ENCODE measurements at places on chromosomes 5 and 9.
A peak's percentile ranks its signal among the peaks of the same experiment; 100 is the strongest.

GRCh38 chr5:178069909-178070308, 43.4 kb upstream of the N4BP3 start:
- DNase-seq = peak; percentile 22

DNA sequence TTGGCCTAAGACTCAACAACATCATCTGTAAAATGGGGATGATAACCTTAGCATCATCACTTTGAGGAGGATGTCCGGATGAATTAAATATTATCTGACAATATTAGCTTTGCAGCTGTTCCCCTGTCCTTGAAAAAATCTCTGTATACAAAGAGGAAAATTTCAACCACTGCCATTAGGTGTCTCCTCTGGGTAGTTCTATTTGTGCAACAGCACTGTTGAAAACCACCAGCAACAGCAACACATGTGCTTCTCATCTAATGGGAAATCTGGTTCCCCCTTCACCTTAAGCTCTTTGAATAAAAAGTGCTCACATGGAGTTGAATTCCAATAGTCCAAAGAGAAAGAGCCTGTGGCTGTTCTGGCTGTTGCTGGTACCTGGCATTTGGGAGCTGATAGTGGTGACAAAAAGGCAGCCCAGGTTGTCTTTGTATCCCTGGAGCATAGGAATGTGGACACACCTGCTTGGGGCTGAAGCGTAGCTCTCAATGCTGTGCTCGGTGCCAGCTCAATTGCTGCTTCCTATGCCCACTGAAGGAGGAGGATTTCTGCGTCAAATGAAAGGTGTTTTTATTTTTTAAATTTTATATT, 322.1 kb upstream of the MSX2 start:
- DNase-seq = no peak

DNA sequence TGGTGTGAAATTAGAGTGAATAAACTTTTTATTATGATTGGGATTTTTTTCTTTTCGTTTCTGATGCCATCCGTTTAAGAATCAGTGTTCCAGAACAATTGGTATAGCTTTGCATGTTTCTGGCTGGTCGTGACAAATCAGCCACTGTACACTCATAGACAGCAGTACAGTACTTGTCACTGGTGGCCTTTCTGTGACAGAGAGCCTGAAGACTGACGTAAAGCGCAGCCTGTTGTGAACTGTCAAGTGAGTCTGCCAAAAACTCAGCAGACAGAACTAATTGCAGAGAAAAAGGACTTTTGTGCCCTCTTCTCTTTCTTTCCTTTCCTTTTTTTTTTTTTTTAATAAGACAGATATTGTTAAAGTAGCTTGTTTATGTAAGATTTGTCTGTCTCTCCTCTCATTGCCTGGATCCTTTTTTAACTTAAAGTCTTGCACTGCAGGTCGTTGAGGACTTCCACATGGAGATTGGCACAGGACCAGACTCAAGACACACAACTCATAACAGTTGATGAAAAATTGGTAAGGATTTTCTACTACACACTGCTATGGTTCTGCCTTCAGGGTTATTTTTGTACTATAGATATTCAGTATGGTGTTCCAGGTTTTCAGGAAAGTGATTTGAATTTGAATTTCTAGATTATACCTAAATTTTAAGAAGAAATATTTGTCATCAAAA, 42.7 kb downstream of the NDUFS4 start:
- no peak for DNase-seq

DNA sequence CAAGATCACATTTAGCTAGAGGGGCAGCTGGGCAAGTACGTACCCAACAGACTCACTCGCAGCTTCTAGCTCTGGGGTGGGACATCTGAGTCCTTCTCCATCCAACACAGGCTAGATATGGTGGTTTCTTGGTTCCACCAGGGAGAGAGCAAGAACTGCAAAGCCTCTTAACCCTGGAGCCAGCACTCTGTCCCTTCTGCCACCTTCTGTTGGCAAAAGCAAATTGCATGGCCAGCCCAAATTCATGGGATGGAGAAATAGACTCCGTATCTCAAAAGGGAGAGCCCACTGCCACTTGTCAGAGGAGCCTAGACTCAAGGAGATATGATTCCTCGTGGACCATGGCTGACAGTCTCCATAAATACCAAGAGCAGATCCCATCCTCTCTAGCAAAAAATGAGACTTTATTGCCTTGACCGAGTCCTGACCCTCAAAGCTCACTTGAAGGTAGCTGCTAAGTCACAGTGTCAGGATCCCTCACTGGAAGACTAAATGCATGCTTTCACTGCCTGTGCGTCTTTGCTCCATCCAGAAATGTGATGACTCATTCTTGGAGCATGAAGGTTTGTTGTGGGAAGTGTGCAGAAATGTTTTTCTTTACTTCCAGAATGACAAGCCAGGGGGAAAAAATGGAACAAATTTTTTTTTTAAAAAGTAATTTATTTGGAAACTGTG, 28.8 kb upstream of the ROR2 start:
- no peak for DNase-seq

DNA sequence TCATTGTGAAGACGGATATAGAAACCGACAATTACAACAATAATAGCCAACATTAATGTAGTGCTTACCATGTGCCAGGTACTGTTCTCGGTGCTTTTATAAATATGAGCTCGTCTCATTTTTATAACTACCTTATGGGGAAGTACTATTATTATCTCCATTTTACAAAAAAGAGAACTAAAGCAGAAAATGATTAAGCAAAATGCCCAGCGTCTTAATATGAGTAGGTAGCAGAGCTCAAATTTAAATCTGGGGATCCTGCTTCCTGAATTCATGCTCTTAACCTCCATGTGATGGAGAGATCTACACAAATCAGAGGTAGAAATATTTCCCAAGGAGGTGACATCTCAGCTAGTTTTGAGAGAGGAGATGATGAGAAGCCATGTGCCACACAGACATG, 256.9 kb downstream of the TRIM32 start:
- DNase-seq = no peak

- DNase-seq = no peak
These were observed 122.5 kb upstream of the GDNF start for GRCh38 chr5:37962389-37962788.

- DNase-seq = no peak
These were observed 79.1 kb upstream of the GPR151 start for GRCh38 chr5:146595088-146595487.

DNA sequence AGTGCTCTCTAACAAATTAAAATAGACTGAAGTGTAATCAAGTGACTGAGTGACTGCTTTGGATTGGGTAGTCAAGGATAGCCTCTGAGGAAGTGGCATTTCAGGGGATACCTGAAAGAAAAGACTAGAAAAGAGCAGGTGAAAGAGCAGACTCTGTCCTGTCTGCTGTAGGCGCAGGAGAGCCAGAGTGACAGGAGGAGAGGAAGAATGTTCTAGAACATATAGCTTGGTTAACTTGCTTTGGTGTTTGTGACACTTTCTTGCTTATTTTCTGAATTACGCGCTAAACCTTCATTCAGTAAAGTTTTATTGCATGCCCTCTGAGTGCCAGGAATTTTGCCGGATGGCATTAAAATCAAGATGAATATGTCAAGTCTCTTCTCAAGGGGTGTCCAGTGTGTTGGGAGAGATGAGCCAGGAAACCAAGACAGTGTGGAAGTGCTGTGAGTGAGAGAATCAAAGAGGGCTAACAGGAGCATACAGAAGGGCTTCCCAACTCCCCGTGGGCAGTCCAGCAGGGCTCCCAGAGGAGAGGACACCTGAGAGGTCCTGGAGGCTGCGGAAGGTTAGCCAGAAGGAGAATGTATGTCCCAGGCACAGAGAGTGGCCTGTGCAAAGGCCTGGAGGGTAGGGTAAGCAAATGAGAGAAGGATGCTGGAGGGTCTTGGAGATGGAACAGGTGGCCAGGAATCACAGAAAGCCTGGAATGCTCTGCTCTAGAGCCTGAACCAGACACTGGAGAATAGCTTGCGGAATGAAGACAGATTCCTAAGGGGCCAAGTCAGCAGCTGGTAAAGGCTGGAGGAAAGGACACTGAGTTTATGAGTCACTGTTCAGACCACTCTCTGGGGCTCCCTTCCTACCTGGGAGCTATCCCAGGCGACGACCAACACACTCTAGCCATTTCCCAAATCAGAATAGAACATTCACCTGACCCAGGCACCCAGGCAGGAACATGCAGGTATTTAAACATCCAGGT, 59.3 kb downstream of the SLC22A5 start:
- DNase-seq = no peak

DNA sequence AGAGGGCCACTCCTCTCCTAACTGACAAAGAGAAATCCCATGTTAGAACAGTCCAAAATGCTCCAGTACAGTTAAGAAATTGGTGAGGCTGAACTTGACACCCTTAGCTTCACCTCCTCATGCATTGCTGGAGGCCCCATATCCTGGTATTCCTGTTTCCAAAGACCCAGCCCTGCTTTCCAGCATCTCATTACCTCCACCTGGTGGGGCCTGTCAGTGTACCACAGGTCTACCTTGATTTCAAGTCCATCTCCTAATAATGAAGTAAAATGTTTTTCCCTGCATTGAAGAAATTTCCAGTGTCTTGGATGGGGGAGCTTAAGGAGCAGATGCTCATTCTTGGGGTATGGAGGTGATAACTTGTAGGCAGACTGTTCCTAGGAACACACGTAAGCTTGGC, 70.6 kb upstream of the S1PR3 start:
- DNase-seq = no peak

DNA sequence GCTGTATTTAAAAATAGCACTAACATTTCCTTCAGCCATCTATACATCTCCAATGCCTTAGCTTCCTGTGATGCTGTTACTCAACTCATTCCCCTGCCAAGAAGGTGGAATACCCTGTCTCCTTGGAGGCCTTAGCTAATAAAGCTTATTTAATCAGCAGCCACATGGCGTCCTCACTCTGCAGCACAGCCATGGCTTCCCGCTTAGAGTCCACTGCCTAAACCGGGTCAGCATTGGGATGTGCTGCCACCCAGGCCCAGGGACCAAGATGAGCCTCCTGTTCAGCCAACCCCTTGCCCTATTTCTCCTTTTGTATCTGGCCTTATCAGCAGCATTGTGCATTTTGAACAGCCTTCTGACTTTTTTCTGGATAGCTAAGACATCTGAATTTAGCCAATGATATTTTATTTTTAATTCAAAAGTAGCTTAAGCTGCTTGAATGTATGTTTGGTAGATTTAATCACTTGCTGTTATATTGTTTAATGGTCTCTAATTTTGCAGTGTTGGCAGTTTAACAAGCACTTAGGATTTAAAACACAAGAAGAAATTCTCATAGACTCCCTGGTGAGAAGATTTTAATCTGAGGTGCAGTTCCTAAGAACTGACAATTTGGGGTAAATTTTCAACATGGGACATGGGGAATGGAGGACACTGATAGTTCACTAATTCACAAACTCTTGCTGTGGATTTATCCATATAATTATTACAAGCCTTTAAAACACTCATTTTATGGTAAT, 113.0 kb downstream of the RPS23 start:
- DNase-seq = no peak

GRCh38 chr9:125650271-125650737, 56.7 kb downstream of the MAPKAP1 start:
- DNase-seq = no peak

DNA sequence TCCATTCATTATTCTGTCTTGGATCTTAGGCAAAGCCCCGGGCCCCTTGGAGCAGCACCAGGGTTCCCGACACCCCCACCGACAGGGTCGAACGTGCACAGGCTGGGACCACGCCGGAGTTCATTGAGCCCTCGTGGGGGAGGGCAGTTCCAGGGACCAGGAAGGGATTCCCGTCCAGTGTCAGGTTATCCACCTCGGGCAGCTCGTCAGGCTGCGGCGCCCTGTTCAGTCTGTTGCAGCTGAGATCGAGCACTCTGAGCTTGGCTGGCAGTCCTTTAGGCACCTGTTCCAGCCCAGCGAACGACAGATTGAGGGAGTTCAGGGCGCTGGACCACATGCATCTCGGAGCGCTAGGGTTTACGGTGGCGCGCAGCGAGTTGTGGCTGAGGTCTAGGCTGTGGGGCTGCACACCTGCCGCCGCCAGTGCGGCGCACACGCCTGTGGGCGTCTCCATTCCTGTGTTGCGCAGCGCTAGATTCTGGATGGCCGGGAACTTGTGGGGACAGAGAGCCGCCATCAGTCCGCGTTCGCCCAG, 1.1 kb downstream of the CD14 start:
- peak; percentile 40 for DNase-seq

DNA sequence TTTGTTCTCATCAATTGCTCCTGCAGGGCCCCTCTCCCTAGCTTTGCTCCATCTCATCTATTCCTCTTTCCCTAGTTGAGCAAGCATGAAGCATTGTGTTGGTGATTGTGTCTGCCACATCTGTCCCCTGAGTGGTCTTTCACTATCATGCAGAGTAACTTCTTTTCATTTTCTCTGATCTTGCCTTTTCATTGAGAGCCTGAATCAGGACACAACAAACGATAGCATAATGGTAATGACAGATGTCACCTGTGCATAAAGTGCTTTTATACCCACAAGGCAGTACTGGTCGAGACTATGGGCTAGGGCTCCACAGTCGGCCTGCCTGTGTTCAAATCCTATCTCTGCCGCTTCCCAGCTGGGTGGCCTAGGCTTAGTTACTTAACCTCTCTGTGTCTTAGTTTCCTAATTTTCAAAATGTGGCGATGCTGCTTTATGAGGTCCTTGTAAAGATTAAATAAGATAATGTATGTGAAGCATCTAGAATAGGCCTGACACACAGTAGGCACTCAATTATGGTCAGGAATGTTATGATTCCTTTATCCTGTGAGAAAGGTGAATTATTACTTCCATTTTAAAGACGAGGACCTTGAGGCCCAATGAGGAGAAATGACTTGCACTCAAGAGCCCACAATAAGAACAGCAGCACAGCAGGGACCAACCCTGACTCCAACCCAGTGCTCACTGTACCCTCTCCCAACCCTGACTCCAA, 137.1 kb upstream of the ZNF618 start:
- DNase-seq = no peak
